ENCODE measurements at places on chromosomes 2 and 18.

DNA sequence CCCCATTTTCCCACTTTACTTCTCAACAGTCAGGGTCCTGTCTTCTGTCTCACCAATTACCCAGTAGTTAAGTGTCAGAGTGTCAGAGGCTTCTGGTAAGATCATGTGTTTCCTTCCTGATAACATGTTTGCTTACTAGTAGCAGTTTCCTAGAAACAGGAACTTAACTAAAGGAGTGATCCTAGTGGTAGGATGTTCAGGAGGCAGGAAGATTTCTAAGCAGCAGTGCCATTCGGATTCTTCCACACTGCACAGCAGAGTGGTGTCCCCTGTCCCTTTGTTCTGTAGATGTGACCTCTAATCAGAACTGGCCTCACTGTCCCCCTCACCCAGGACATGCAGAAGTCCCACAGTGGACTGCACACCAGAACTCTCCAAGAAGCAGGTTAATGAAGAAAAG, 221.8 kb upstream of the OSR1 start:
- DNase-seq: no peak

- DNase-seq: no peak
Measured at GRCh38 chr2:73979021-73979420, 5.7 kb upstream of the TET3 start.

DNA sequence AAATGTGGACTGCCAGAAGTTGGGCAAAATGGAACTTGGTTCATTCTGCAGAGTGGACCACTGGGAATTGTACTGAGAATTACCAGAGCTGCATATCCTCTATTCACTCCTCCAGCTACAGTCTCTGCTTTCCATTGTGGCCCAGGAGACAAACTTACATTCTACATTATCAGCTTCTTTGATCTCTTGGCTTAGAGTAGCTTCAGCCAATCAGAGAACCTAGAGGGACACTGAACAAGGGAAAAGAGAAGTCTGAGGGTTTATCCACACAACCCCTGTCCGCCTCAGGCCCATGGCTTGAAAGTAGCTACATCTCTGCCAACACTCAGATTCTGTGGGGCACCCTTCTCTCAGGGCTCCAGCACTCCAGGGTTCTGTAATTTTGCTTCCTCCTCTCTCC, 251.1 kb downstream of the TRIB2 start:
- DNase-seq: peak; percentile 26

DNA sequence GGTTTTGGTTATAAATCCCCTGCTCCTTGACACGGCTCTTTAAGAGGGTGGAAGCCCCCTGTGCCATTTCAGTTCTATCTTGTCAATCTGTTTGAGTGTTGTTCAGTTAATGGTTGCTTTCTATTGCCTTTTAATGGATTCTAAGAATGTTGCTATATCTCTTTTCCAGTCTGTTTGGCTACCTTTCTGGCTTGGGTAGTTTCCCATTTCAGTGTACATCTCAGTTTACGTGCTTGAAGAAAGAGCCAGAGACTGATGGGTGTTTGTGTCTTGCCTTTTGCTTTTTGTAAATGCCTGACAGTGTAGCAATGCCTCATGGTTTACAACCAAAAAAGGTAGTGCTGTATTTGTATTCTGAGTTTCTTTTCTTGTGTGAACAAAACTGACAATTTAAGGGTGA, 45.3 kb downstream of the SPATS2L start:
- DNase-seq: no peak

DNA sequence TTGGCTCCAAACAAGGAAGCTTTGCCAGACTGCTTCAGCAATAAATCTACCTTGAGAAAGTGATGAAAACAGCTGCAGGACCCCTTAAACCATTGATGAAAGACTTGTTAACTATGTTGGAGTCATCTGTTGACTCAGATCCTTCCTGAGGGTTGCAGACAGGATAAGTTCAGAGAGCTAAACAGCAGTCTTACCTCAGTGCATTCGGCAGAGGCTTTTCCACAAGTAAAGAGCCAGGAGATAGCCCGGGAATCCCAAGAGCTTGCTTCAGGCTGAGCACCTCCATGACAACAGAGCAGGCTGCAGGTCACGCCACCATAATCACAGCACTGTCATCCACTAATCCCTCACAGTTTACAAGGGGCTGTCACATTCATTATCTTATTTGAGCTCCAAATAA, 23.7 kb downstream of the KIAA2012 start:
- no peak for DNase-seq

DNA sequence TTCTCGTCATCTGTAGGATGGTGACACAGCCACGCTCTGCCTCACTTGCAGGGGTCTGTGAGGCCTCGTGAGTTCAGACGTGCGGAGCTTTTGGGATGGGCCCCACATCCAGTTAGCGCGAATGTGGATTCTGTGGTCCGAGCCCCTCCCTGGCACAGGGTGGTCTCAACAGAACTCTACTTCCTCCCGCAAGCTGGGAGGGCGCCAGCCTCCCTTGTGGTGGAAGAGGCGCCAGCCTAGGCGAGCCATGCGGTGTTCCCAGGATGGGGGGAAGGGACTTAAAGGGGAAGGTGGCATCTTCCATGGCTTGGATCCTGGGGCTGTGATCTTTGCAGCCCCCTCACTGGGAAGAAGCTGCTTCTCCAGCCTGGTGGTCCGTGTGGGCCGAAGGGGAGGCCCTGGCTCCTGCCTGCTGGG, 1.4 kb downstream of the SNORC start:
- DNase-seq: no peak

DNA sequence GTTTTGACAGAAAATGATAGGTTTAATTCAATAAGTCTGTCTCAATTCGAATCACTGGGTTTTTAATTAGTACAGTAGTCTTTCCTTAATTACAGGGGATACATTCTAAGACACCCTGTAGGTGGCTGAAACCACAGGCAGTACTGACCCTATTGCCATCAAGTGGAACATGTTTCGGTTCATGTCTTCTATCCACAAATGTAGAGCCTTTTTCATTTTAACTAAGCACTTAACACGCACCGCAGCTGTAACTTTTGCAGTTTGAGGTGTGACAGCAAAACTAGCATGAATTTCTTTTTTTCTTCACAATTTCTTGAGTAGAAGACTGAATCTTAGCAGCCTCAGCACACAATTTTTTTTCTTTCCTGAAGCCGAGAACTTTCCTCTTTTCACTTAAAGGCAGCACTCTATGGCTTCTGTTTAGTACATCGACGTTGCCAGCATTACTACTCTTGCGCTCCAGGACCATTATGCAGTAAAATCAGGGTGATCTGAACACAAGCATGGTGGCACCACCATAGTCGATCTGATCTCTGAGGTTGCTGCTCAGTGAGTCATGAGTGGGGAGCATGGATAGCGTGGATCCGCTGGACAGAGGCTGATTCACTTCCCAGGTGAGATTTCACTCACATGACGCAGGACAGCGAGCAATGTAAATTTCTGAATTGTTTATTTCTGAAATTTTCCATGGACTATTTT, 805.1 kb downstream of the RNF144A start:
- no peak for DNase-seq

DNA sequence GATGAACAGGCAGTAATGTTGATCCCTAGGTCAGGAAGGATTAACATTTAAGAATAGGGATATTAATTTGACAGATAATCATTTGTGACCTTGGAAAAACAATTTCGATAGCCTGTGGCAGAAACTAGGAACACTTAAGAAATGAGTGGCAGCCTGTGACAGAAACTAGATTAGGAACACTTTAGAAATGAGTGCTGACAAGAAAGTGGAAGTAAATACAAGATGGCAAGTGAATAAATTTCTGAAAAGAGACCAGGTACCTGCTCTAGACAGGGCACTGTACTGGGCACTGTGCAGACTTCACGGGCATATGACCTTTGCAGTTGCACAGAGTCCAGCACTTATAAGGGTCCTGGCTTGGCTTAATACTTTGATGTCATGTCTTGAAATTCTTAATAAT, 5.5 kb upstream of the HNRNPA3 start:
- DNase-seq: no peak

DNA sequence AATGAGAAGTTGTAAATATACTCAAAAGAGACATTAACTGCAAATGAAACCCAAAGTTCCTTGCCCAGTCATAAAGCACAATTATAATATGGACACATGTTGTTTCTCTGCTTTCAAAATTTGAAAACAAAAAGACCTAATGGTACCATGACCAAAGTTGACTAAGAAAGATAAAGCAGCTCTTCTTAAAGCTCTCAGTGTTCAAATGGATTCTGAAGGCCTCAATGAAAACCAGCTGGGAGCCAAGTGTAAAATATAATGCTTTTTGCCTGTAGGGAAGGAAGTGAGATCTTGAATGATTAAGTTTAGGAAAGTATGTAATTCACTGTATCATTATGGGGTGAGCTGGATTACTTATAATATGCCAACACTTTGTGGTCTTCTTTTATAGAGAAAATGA, 178.6 kb downstream of the SATB2 start:
- no peak for DNase-seq

DNA sequence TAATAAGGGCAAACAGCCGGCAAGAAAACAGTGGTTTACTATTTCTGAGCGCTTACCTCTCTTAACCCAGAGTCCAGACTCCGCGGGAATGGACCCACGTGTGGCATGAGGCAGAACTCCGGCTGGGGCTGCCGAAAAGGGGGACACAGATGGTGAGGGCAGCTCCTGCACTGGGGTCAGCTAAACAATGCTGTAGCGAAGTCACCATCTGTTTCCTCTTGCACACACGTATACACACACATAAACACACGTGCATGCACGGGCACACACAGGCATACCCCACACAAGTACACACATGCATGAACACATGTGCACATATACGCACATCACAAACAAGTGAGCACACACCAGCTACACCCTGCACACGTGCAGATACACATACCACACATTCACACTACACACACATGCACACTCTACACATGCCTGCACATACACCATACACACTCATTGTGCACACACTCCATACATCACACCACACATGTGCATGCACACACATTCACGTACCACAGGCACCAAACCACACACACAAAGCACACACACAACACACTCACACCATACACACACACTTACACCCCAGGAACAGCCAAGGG, 105.9 kb upstream of the ID2 start:
- no peak for DNase-seq

DNA sequence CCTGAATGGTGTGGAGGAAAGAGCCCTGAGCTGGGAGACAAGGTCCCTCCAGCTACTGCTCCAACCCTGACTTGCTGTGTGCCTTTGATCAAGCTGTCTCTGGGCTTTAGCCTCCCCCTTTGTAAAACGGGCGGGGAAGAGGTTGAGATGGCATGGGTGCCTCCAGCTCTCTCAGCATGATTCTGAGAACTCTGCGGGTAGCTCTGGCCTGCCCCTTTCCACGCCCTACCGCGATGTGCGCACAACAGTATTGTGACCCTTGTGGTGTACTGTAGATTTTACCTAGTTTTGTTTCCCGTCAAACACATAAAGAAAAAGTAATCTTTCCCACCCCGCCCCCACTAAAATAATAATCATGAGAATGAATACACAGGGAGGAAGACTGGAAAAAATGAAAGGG, 5.3 kb downstream of the CD8A start:
- no peak for DNase-seq

GRCh38 chr18:55833543-55833942, 245.6 kb upstream of the TCF4 start:
- no peak for DNase-seq

DNA sequence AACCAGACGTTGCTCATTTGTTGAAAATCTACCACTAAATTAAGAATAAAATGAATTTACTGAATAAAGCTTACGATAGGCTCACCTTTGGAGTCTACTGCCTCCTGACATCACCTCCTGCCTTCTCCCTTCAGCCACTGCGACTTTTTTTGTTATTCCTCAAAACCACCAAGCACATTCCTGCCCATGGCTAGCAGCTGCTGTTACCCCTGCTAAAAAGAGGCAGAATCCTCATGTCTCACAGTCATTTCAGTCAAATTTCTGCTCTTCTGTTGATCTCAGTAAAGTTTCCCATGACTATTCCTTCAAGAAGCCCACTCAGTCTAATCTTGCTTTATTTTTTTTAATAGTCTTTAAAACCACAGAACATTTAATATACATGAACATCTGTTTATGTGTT, 40.8 kb upstream of the ANKRD62 start:
- no peak for DNase-seq

DNA sequence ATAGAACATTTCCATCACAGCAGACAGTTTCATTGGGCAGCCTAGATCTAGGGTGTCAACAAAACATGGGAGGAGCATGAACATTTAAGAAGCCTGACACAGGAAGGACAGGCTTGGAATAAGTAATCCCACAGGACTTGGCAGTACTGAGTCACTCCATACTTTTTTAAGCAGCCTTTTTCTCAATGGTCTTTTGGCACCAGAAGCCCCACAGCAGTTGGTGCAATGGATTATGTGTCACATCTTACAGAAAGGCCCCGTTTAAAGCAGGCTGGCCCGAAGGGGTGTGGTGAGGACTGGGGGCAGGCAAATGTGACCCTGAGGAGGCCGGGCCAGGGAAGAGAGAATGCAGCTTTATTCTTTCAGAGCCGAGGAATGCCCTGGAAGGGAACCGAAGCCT, 26.6 kb downstream of the SPTBN1 start:
- no peak for DNase-seq

- DNase-seq: no peak
Measured at GRCh38 chr2:41881249-41881648, 166.6 kb upstream of the PKDCC start.

DNA sequence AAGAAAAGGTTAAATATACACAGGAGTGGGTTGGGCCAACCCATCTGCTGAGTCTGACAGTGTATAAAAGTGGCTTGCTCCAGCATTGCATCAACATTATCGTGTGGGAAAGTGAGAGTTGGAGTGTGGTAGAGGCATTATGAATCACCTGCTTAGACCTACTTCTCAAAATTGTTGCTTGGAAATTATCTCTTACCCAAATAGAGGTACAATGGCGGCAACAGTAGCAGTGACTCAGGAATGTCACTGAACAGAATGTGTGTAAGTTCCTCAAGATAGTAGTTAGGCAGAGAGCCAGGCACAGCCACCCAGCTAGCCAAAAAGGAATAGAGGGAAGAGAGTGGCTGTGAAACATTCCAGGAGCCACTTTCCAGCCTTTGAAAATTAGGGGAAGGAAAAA, 616.0 kb downstream of the NUP35 start:
- DNase-seq: no peak

DNA sequence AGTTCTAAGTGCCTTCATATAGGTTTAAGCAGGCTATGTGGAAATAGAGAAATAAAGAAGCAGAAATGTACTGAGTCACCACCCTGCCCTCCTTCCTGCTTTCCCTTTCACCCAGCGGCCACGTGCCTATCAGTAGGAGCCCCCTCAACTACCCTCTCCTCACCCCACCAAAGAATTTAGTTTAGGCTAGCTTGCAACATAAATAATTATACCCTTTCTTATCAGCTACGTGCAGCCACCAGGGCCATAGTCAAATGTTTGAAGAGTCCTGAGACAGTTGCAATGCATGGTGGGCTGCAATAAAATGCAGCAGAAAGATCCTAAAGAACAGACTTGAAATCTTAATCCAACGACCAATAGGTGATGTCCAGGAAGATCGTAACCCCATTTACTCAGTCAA, 101.2 kb downstream of the RTP5 start:
- DNase-seq: no peak

- no peak for DNase-seq
Measured at GRCh38 chr2:65788556-65788955, 356.2 kb upstream of the SPRED2 start.

- DNase-seq: no peak
Measured at GRCh38 chr2:19722531-19722971, 179.2 kb downstream of the TTC32 start.

GRCh38 chr18:77077941-77078689, 54.5 kb downstream of the MBP start:
- DNase-seq: no peak
